GOT3 (cell line): ENCODE measurements at places on chromosomes 1 and 21.

DNA sequence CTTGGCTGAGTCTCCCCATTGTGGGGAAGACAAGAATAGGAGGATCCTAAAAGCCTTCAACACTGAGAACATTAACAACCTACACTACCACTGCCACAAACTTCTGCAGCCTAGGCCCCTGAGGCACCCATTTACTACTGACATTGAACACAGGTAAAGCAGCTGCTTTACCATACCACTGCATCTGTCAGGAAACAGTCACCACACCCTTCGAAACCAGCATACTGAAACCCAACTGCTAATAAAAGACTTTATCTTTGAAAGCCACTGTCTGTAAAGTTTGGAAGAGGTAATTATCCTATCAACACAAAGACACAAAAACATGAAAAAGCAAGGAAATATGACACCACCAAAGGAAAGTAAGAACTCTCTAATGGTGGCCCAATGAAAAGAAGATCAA is 7.4 kb downstream of the IFNAR1 start:
- DNase-seq = no peak

DNA sequence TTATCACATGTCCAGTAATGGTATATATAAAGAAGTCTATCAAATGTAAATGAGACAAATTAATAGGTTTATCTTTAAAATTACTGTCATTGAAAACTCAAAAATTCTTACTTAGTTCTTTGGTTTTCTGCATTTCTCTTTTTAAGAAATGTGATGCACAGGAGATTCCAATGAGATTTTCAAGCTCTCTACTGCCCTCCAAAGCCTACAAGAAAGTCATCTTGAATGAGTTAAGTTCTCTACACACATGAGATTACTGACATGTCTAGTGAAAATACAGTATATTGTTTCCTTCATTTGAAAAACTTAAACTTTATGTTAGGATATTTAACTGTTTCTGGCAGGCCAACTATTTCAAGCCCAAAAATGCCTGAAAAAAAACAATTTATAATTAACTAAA is 68.8 kb downstream of the ITGB3BP start:
- DNase-seq = no peak

DNA sequence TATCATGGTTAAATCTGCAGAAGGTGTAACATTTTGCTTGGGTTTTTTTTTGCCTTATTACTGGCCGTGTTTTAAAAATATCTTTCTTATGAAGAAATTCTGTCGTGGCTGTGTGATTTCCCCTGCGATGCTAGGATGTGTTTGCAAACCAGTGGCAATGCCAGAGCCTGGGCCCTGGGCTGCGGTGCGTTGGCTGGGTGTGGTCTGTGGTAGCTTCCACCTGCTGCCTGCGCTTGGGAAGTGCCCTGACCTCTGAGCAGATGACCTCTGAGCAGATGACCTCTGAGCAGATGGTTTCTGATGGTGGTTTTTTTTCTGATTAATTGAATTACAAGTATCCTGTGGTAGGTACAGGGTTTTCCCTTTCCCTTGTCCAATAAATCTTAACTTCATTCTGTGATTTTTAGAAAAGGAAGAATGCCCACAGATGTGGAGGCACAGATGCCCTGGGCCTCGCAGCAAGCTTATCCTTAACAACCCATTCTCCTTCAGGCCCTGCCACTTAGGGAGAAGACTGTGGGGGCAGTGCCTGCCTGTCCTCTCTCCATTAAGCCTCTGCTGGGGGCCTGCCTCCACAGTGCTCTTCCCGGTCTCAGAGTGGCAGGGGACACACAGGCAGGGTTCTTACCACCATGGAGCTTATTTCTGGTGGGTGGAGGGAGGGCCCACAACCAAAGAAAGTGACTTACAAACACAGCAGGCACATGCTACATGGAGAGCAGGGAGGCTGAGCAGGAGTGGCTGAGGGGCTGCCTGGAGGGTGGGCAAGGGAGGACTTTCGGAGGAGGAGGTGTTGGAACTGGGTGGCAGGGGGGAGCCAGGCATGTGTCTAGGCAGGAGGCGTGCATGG is 81.7 kb downstream of the PCBP3 start:
- no peak for DNase-seq

GRCh38 chr1:197915862-197916499 is 1.2 kb upstream of the LHX9 start:
- no peak for DNase-seq

- DNase-seq = no peak
Measured at GRCh38 chr1:98991127-98992012, 13.3 kb downstream of the PLPPR5 start.

- no peak for DNase-seq
Measured at GRCh38 chr1:162303004-162303344, 73.7 kb downstream of the SPATA46 start.

GRCh38 chr1:104953555-104953954 is 1203.9 kb downstream of the AMY1C start:
- no peak for DNase-seq

GRCh38 chr1:174266476-174266875 is 107.2 kb downstream of the RABGAP1L start:
- DNase-seq = no peak

DNA sequence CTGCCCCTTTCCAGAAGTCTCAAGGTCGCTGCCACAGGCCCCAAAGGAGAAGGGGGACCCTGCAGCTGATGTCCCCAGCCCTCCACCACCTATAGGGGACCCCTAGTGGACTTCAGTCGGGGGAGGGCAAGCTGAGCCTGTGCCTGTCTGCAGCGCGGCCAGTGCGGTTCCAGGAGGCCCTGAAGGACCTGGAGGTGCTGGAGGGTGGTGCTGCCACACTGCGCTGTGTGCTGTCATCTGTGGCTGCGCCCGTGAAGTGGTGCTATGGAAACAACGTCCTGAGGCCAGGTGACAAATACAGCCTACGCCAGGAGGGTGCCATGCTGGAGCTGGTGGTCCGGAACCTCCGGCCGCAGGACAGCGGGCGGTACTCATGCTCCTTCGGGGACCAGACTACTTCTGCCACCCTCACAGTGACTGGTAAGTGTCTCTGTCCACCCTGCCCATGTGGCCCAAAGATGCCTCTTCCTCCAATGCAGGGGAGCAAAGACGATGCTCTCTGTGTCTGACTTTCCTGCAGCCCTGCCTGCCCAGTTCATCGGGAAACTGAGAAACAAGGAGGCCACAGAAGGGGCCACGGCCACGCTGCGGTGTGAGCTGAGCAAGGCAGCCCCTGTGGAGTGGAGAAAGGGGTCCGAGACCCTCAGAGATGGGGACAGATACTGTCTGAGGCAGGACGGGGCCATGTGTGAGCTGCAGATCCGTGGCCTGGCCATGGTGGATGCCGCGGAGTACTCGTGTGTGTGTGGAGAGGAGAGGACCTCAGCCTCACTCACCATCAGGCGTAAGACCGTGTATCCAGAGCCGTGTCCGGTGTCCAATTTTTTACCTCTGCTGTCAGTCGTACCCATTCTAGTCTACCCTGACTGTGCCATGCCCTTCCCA is 79.9 kb downstream of the OBSCN start:
- DNase-seq = no peak

- DNase-seq = no peak
Measured at GRCh38 chr1:58933599-58933926, 149.7 kb upstream of the JUN start.

GRCh38 chr1:2972879-2973575 is 48.2 kb upstream of the ACTRT2 start:
- DNase-seq = no peak

DNA sequence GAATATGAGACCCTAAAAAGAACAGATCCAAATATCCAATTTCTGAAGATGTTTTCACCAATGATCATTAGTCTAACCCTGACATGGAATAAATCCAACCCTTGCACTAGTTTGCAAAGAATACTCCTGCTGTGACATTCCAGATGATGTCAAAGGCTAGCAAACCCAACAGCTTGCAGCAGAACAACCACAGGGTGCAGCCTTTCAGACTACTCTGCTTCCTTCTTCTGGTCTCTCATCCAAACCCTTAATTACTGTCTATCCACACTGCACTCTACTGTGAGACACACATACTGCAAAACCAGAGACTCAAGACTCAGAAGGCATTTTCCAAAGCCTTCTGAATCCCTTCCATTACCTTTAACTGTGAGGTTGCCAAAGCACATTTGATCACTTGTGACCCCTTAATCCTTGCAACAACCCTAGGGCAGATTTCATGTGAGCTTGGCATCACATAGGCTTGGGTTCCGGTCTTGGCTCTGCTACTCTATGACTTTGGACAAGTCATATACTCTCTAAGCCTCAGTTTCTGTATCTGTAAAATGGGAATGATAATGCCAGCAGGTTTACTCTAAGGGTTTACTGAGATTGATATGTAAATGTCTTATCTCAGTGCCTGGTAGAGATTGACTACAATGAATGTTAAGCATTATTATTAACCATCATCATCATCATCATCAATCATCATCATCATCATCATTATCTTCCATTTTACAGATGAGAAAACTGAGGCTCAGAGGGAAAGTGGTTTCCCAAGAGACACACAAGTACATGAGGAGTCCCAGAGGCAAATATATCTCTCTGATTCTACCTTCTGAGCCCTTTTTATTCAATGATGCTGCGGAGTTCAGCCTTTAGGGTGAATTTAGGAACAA is 94.5 kb downstream of the SYF2 start:
- no peak for DNase-seq

- DNase-seq = no peak
Measured at GRCh38 chr1:161009602-161010211, 11.2 kb downstream of the F11R start.

DNA sequence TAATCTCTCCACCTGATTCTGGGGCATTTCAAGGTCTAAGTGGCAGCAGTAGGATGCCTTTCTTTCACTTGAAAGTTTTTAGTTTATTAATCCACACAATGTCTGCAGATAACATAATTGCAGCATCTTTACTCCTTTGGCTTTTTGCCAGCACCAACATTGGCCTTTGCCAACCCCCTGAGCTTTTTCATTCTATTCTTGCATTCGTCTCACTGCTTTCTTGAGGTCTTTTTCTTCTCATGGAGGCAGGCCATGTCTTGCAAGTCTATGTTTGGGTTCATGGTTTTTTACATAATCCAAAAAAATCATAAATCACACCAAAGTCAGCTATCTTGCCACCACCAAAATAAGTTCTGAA is 30.4 kb upstream of the COG2 start:
- no peak for DNase-seq

DNA sequence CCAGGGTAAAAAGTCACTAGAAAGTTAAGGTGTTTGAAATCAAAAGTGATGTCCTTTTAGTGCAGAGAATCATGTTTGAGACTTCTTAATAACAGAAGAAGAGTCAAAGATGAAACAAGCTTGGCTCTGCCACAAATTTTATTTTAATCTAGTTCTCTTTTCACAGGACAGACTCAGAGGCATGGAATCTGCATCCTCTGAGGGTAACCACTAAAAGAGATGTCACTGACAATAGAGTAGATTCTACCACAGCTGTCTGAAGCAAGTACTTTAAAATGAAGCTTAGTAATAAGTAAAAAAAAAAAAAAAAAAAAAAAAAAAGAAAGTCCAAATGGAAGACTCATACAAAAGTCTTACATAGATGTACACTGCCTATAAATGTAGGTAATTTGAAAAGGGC is 519.7 kb upstream of the PRMT6 start:
- DNase-seq = no peak

DNA sequence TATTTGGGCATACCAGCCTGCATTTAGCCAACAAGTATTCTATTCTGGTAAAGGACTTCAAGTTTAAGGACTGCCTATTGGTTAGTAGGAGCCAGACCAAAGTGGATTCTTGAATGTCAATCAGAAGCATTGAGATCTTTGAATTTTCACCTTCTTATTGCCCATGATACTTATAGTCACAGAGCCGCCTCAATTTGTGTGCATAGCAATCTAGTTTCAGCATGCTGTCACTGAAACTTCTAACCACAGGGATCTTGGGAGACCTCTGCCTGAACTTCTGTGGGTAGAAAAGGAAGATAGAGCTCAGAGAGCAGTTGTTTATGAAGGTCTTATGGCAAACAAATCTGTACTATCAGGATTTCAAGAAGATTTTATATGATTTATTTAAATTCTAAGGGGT is 501.4 kb upstream of the USP24 start:
- no peak for DNase-seq

GRCh38 chr1:39438042-39438441 is 53.4 kb upstream of the BMP8A start:
- no peak for DNase-seq

DNA sequence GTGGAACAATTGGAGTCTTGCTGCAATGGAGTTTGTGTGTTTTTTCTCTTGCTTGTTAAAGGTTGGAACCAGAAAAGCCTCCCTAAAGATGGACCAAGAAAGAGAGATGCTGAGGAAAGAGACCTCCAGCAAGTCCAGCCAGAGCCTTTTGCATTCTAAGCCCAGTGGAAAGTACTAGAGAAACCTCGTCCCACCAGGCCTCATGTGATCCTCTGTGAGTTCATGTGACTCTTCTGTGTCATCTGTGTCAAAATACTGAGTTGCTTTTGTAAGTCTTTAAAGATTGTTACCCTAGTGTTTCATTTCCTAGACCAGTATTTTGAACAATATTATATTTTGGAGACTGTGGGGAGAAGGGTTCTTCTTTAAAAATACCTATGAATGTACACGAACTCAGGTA is 12.5 kb upstream of the EFHD2 start:
- DNase-seq = no peak

- DNase-seq = no peak
Measured at GRCh38 chr1:33898406-33898805, 34.5 kb downstream of the HMGB4 start.

DNA sequence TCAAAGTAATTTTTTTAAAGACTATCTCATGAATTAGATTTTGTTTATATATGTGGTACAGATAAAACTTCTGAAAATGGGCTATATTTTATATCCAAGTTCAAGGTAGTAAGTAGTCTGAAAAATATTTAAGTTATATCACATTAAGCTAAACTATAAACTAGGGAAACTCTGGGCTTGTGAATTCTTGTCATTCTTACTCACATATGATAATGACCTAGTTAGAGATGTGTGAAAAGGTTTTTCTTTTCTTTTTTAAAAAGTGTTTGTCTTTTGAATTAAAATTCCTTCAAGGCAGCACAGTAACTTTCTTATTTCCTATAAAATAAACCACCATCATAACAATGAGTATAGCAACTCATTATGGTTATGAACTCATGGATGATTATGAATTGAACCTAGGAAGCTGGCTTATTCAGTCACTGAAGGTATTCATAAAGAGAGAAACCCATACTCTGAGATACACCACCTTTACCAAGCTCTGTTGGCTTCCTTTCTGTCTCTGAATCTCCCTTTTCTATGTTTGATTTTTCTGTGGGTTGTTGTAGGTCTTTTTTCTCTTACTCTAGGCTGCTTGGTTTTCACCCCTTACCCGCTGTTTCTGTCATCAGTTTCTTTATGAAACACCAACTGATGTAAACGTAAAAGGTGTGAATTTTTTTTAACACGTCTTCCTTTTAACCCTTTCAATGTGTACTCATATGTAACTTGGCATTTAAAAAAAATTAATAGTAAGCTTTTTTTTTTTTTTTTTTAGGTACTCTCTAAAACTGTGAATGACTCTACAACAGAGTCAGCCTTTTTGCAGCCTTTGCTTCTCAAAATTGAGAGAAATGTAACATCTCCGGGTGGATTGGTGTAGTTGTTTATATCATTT is 25.2 kb downstream of the IL12RB2 start:
- no peak for DNase-seq

GRCh38 chr21:41800425-41801320 is 33.8 kb upstream of the RIPK4 start:
- DNase-seq = no peak

- DNase-seq = no peak
Measured at GRCh38 chr21:15192243-15192642, 127.4 kb upstream of the NRIP1 start.

GRCh38 chr1:117128323-117129079 is 7.0 kb upstream of the TRIM45 start:
- no peak for DNase-seq
